Heart right ventricle (tissue), 16 donors: ENCODE measurements at places on chromosomes 2 and 18.
A peak's percentile ranks its signal among the peaks of the same experiment; 100 is the strongest.

- no peak for DNase-seq
These were observed 316.8 kb upstream of the KCNH7 start for GRCh38 chr2:163155279-163155883.

DNA sequence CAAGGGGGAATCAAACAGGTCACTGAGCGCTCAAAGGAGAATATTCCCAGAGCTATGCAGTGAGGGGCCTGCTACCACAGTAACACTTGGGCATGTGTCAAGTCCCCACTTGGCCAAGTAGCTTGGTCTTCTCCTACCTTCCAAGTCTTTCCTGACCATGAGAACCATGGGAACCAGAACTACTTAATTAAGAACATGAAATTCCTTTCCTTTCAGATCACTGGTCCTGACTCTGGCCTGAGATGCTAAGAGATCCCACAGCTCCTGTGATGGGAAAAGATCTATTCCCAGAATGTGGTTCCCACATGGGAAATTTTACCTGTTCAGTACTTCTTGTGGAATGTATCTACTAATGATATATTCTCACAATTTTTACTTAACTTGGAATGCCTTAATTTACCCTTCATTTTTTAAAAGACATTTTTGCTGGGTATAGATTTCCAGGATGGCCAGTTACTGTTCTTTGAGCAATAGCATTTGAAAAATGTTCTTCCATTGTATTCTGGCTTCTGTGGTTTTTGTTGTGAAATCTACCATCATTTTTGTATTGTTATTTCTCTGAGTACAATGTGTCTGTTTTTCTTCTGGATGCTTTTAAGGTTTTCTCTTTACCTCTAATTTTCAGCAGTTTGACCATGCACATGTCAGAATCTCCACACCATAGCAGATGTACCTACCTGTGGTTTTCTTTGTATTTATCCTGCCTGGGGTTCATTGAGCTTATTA lies 37.9 kb downstream of the KCNIP3 start:
- no peak for DNase-seq

DNA sequence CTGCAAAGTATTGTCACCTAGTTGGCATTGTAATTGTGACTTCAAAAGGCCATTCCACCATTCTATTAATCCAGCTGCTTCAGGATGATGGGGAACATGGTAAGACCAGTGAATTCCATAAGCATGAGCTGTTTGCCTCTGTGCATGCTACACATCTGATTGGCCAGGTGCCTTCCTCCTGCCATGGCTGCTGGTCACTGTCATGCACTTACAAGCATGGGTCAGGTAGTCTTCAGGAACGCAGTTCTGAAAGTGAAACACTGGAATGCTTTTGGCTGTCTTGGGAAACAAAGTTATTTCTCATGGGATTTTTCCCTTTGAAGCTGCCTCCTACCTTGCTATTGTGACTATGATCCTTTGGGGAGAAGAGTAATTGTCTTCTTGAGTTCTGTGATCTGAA lies 267.6 kb downstream of the GBX2 start:
- no peak for DNase-seq

DNA sequence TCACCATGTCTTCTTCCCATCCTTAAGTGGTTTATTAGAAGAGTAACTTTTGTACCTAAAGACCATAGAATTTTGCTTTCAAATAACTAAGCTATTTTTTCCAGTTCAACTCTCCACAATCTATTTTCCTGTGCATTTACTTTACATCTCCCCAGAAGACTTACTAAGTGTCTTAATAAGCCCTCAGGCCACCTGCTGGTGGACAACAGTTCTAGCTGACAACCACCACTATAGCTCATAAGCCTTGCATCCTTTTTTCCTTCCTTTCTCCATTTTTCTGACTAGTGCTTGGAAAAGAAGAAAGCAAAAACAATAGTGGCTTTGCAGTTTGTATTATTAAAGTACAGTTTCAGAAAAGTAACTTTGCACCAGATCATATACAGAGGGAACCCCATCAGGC lies 149.5 kb upstream of the TMEM200C start:
- no peak for DNase-seq

GRCh38 chr2:85548608-85548900 lies 9.6 kb downstream of the MAT2A start:
- DNase-seq = no peak

DNA sequence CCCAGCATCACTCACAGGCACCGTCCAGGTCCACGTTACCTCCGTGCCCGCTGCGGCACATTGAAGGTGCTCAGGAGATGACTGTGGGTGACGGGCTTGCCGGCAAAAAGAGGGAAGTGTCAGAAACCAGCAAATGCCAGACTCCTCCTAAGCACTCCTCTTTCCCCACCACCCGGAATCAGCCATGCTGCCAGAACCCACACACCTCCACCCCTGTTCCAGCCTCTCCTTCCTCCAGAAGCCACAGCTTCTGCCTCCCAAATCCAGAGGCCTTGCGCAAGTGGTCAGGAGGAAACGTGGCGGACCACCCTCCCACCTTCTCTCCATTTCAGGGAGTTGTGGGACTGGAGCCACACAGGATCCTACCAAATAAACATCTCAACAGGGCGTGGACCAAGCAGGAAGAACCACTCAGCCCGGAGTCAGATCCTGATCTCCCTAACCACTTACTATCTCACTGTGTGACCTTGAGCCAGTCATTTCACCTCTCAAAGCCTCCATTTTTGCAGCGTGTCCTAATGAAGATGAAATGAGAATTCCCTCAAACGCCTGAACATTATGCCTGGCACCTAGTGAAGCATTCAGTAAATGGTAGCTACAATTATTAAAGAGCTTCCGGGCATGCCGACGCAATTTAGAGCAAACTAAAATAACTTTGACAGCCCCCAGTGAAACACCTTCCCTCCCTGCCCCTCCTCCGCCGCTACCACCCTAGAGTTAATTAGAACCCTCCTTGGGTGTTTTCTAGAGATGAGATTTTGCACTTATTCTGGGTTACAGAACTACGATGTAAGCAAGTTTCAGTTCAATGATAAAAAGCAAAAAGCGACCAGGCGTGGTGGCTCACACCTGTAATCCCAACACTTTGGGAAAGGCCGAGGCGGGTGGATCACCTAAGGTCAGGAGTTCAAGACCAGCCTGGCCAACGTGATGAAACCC lies 32.9 kb downstream of the SMAD7 start:
- DNase-seq = no peak

- no peak for DNase-seq
These were observed 302.8 kb downstream of the PTGR3 start for GRCh38 chr18:74906184-74906583.

GRCh38 chr2:237025090-237025865 lies 60.4 kb upstream of the COPS8 start:
- no peak for DNase-seq

DNA sequence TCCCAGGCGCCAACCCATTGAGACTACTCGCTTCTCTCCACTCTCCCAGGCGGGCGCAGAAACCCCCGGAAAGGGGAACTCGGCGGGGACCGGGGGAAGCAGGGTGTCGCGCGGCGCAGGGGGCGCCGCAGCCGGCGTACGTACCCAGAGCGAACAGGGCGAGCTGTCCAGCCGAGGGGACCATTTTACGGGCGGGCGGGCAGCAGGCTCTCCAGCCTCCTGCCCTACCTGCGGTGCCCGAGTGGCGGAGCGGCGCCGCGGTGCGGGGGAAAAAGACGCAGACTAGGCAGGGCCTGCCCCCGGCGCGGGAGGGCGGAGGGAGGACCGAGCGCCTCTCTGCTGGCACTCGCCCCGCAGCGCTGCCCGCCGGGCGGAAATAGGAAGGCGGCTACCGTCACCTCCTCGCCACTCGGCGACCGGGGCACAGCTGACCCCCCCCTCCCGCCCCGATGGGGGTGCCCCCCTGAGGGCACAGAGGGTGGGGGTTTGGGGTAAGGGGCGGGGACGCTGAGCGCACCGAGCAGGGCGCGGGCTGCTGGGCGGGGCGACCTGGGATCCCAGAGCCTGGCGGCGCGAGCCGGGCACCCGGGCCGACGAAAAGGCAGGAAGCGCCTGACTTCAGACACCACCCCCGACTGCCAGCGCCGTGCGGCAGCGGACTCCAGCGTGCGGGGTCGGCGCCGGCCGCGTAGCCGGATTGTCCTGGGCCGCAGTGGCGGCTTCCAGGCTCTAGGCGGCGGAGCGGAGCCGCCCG lies at the start of gene TGFA:
TGFA (minus strand) TSS at position 243 of the 754 bp plus-strand sequence; CDS start at position 184, 59 bp downstream.
- DNase-seq = peak; percentile 41

GRCh38 chr2:39571111-39571731 lies 94.5 kb upstream of the TMEM178A start:
- DNase-seq = no peak

- no peak for DNase-seq
These were observed 4.4 kb downstream of the DDX18 start for GRCh38 chr2:117818921-117819320.

- no peak for DNase-seq
These were observed 96.6 kb downstream of the TXNL1 start for GRCh38 chr18:56541793-56542192.

- DNase-seq = no peak
These were observed 7.2 kb upstream of the CCNT2 start for GRCh38 chr2:134911400-134911785.

DNA sequence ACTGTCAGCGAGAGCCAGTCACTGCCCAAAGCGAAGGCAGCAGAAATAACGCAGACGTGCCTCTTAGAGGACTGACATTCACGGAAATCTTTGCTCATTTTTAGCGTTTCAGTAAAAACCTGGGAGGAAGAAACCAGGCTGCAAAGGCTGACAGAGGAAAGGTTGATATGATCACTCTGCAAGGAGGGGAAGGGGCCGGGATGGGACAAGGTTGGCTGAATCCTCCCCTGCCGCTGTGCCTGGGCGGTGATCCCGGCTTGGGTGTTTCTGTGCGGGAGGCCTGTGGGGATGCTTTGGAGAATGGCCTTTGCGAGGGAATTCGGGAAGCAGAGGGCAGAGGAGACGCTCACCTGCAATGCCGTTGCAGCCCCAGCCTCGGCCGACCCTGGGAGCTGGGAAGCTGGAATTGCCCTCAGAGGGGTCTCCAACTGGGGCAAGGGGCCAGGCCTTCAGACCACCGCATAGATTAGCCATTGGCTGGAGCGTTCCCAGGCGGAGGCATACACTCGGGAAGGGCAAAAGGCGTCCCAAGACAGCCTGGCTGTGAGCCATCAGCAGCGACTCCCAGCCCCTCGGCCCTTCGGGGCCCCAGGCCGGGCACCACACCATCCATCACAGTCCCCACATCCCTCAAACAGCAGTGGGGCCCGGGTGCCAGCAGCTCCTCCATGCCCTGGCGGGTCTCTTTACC lies 111.7 kb upstream of the GPC1 start:
- no peak for DNase-seq

GRCh38 chr2:69166812-69167468 lies 154.0 kb downstream of the ANTXR1 start:
- no peak for DNase-seq

DNA sequence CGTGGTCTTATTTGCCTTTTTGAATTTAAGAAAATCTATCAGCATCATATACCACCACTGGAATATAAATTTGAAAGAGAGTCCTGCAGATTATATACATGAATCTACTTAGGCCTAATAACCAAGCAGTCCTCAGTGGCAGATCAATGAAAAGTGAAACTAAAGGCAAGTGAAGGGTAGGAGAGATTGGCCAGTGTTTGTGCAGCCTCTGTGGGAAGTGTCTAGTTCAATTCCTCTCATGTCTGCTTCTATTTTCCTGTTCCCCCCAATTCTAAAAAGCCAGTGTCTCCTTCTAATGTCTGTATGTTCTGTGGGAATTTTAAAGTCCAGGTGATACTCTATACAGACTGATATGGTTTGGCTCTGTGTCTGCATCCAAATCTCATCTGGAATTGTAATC lies 61.9 kb downstream of the FN1 start:
- no peak for DNase-seq
